ENCODE measurements at places on chromosomes 11 and 22.

DNA sequence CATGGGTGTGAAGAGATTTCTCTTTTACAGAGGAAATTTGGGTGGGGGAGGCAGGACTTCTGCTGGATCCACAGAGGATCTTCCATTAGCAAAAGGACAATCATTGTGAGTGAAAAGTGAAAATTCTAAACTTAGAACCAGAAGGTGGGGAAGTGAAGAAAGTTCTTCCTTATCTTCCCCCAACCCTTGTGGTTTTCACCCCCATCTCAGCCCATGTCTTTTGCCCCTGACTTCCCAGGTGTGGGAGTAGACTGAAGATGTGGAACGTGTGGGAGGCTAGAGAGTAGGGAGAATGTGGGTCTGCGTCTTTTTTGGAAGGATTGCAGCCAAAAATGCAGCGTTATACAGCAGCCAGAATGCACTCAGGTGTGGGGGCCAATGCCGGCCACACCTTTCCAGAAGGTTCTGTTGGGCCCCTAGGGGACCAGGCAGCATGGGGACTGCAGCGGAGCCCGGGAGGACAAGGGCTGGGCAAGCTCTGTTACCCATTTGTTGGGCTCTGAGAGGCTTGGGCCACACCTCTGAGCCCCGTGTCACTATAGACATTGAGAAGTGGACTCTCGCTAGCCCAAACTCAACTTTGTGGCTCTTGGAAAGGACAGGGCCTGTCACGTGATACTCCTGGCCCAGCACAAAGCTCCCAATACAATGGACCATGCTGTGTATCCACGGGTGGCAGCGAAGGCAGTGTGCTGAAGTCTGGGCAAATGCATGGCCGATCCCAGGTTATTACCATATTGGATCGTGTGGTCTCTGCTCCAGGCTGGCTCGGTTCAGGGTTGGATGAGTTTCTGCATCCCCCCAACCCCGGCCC lies 32.8 kb upstream of the LINC01488 start:
- DNase-seq = no peak

DNA sequence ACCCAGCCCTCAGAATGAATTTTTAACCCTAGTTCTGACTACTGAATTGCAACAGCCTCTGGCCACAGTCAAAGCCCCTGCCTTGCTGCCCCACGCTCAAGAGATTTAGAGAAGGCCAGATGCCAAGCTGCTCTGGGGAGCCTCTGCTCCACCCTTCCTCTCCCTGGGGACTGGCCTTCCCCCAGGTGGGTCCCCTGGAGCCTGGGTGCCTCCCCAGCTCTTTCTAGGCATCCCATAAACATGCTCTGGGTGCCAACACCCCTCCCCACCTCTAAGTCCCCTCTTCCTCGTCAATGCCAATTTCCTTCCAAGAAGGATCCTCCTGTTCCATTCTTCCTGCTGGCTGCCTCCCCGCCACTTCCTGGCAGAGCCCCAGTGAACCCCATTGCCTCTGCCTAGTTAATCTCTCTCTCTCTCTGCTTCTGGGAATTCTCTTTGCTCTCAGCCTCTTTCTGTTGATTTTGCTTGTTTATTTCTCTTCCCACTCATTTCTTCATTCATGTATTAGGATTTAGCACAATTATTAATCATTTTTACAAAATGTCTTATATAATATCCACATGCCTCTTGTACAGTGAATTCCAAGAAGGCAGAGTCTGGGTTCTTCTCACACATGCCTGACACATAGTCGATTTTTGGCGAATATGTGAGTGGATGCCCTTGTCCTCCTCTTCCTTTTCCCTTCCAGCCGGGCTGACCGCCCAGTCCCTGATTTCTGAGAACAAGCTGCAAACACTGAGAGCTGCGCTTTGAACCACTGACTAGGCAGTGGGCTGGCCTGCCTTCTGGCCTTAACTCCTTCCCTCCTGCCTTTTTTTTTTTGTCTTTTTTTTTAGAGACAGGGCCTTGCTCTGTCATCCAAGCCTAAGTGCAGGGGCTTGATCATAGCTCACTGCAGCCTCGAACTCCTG lies 17.5 kb downstream of the UQCR10 start:
- no peak for DNase-seq

DNA sequence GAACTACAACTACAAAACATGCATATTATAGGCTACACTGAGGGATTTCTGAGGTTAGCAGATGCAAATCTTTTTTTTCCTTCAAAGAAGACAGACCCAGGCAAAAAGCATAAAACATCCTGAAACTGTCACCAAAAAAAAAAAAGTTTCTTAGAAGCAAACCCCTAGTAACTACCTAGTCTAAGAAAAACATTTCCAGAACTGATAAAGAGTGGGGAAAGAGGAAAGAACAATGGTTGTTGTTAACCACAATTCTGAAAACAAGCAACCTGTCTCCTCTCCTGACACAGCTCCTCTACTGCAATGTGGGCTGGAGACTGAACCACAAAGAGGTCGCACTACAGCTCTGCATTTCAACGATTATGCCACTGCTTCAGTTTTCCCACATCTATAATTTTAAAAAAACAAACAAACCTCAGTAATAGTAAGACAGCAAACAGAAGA lies 15.0 kb downstream of the DENND5A start:
- no peak for DNase-seq

DNA sequence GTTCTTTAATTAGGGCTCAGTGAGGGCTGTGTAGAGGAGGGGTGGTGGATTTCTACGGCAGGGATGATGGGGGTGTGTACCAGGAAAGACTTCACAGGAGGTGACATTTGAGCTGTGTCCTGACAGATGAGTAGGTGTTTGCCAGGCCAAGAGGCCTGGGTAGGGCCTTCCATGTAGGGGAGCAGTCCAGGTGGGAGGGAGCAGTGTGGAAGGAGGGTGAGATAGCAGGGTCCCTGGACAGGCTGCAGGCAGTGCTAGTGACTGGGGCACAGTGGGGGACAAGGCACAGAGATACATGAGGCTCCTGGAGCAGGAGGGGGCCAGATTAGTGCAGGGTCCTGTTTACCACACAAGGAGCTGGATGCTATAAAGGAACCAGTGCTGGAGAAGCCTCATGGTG lies 147.9 kb upstream of the CADM1 start:
- DNase-seq = no peak
